ENCODE measurements at places on chromosomes 1 and 21. TPM values are rescaled to one million over a fixed set of nuclear protein-coding genes. Genes with fewer than 3 reads are reported as not detected.

- H3K27ac ChIP-seq: no peak overlapping the region
- peaks cover 48% of the 10 kb centered on the region for H3K27me3 ChIP-seq
- no peak overlapping the region for H3K4me3 ChIP-seq
- H3K4me1 ChIP-seq: no peaks in the 10 kb centered on the region
Measured at GRCh38 chr21:32004291-32004690, 131.5 kb downstream of the HUNK start.

The ADGRB2 gene
- total RNA-seq: 1.7 TPM

The AGMAT gene
- not detected for total RNA-seq

- no peaks in the 10 kb centered on the region for H3K27me3 ChIP-seq
- H3K36me3 ChIP-seq: peaks cover 14% of the 10 kb centered on the region
- DNase-seq: no peak
- peaks cover 47% of the 10 kb centered on the region for H3K4me1 ChIP-seq
- H3K27ac ChIP-seq: no peak overlapping the region
Measured at GRCh38 chr1:15956150-15956549, 19.8 kb downstream of the ZBTB17 start.

The LCE3B gene
- total RNA-seq: not detected

- H3K36me3 ChIP-seq: peaks cover 10% of the 10 kb centered on the region
- H3K27ac ChIP-seq: no peak overlapping the region
- no peak for DNase-seq
- H3K4me1 ChIP-seq: no peaks in the 10 kb centered on the region
Measured at GRCh38 chr1:4837031-4837600, 182.7 kb downstream of the AJAP1 start.

DNA sequence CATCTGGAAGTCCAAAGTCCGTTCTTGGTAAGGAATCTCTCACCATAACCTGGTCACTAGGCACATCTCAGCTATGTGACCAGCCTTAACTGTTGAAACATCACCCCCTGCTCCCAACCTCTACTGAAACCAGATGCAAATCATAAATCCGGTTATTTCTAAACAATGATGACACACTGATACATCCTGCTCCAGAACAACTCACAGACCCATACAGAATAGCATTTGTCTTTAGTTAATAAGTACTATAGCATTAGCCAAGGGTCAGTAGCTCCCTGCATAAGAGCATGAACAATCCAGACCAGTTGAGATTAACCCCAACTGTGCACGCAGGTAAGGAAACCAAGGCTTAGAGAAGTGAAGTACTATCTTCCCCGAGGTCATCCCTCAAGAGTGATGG is 38.0 kb upstream of the KCTD3 start:
- DNase-seq: no peak
- H3K27ac ChIP-seq: no peak overlapping the region
- peaks cover 12% of the 10 kb centered on the region for H3K4me1 ChIP-seq
- no peaks in the 10 kb centered on the region for H3K27me3 ChIP-seq

- no peaks in the 10 kb centered on the region for H3K4me1 ChIP-seq
Measured at GRCh38 chr1:224929335-224930237, at the start of gene DNAH14. Gene DNAH14, plus strand, starts transcription at chr1:224929675. Its CDS starts 23,028 bp downstream, at chr1:224952703.

DNA sequence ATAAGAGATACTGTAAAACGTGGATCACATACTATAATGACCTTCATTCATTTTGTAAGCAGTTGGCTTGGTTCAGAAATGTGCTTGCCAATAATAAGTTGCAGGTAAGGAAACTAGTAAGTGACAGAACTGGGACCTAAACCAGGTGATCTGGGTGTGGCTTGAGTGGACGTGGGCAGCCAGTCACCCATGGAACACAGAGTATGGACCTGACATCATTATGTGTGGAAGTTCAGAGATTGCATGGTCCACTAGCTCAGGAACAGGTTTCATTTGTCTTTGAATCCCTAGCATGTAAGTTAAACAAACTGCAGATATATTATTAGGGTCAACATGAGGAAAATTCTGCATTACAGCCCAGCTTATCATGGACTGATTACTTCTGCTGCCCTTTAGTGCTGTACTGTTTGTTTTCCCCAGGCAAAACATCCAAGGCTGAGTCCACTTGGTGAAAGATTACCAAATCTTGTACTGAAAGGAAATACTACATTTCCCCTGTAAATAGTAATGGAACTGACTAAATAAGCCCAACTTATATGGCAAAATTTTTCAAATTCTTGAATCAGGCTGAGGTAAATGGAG is 327.3 kb upstream of the SGIP1 start:
- H3K27me3 ChIP-seq: peaks cover under 1% of the 10 kb centered on the region
- no peaks in the 10 kb centered on the region for H3K4me1 ChIP-seq
- H3K36me3 ChIP-seq: no peaks in the 10 kb centered on the region
- no peak for DNase-seq

The MXRA8 gene
- total RNA-seq: not detected

The FCRLA gene
- total RNA-seq: 0.47 TPM

DNA sequence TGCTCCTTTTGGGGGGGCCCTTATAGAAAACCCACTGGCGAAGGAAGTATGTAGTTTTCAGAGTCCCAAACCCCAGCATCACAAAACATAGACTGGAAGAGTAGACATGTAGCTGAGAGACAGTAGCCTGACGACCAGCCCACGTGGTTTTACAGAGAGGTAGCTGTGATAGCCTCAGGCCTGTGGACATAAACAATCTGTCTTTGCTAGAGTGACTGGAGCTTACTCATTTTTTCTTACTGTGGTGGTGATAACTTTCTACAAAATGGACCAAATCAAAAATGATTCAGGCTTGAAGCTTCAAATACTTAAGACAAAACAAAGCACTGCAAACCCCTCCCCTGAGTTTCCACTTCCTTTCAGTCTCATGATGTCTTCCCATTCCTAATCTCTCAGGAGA is 497.0 kb downstream of the RWDD3 start:
- peak overlapping the region; percentile 40 for H3K27ac ChIP-seq
- no peak overlapping the region for H3K4me3 ChIP-seq
- peak; percentile 54 for DNase-seq

DNA sequence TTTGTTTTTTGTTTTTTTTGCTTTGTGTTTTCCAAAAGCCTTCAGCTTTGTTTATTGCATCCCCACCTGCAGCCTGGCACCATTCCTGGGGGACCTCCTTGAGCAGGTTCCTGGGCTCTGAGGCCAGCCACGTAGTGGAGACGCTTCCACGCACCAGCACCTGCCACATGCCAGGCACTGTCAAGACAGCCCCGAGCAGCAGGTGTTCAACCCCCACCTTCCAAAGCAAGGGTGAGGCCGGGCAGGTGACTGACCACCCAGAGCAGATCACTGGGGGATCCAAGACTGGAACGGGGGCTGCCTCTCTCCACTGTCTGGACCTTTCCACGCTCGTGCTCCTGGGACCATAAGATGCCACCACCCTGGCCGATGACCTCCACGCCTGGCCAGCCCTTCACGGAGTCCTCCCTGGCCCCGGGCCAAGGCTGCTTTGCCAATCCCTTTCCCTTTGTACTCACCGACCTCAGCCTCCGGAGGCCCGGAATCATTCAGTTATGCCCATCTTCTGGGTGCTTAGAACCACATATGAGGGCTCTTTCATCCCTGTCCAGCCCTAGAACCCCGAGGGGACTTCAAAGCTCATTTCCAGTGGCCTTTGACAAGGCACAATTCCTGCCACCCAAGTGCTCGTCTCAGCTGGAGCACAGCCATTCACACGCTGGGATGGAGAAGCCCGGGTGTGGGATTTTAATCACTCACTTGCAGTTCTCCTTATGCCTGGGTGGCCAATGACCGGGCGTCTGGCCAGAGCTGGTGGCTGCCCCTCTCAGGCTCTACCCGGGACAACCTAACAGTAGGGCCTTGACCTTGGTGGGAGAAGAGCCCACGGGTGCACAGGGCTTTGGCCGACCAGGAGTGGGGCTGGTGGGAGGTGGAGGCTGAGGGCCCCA is 330.8 kb downstream of the NPHP4 start:
- no peaks in the 10 kb centered on the region for H3K27me3 ChIP-seq
- no peak overlapping the region for H3K27ac ChIP-seq
- no peaks in the 10 kb centered on the region for H3K36me3 ChIP-seq
- no peak overlapping the region for H3K4me3 ChIP-seq

DNA sequence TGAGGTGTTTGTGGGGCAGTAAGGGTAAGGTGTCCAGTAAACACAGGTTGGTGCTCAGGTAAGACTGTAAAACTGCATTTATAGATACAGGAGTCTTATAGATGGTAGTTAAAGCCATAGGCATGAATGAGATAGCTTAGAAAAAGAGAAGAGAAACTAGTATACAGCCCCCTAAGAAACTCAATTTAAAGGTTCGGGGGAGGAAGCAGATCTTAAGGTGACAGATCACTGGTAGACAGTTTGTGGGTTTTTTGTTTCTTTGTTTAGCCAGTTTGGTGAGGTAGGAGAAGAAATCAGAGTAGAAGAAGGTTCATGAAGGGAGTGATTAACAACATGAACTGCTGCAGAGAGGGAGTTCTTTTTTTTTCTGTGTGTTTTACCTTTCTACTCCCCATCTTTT is 6.1 kb upstream of the AGO3 start:
- peaks cover 10% of the 10 kb centered on the region for H3K36me3 ChIP-seq
- no peak overlapping the region for H3K27ac ChIP-seq
- H3K4me1 ChIP-seq: peaks cover 6% of the 10 kb centered on the region
- no peak for DNase-seq
- no peaks in the 10 kb centered on the region for H3K27me3 ChIP-seq

GRCh38 chr1:169511316-169512005 is 25.7 kb upstream of the SLC19A2 start:
- peak overlapping the region; percentile 86 for H3K27ac ChIP-seq
- peaks cover 62% of the 10 kb centered on the region for H3K4me1 ChIP-seq
- DNase-seq: peak; percentile 86
- no peaks in the 10 kb centered on the region for H3K36me3 ChIP-seq
- H3K27me3 ChIP-seq: no peaks in the 10 kb centered on the region

DNA sequence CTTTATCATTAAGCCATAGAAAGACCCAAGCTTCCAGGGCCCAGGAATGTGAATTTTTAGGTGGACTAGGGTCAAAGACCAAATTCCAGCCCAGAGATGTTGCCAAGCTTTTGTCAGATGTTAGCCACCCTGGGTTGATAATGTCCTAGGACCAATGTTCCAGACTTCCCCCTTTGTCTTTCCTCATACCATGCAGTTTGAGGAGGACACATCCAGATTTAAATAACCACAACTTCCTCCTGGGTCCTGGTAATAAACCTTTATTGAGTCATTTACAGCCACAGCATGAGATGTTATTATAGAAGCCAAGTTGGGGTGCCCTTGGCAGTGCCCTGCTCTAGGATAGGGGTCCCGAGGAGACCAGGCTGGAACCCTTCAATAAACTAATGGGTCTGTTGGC is 5.9 kb downstream of the TNR start:
- H3K4me1 ChIP-seq: no peaks in the 10 kb centered on the region
- H3K27me3 ChIP-seq: peaks cover 59% of the 10 kb centered on the region
- H3K4me3 ChIP-seq: no peak overlapping the region
- H3K27ac ChIP-seq: no peak overlapping the region
- DNase-seq: no peak
